ENCODE measurements at places on chromosomes 4 and X.

DNA sequence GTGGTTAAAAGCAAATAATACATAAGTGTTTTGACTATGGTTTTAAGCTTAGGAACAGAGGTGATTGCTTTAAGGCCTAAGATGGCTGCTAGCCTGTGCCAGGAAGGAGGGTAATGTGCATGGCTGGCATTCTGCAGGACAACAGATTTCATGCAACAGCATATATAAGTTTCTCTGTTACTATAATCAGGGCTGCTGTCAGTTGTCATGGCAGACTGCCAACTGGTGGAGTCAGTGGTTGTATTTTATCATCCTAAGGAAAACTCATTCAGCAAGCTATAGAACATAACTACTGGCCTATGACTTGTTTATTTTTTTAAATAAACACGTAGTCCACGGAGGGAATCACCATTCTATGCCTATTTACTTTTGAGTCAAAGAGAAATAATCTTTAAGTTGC, 77.7 kb upstream of the DCAF8L1 start:
- DNase-seq = no peak

GRCh38 chrX:41100200-41100599, 15.0 kb downstream of the USP9X start:
- no peak for DNase-seq

- DNase-seq = peak; percentile 42
Measured at GRCh38 chr4:77092975-77093374, 17.2 kb upstream of the CCNI start.

- no peak for DNase-seq
Measured at GRCh38 chr4:138891631-138892031, 124.0 kb upstream of the NOCT start.

DNA sequence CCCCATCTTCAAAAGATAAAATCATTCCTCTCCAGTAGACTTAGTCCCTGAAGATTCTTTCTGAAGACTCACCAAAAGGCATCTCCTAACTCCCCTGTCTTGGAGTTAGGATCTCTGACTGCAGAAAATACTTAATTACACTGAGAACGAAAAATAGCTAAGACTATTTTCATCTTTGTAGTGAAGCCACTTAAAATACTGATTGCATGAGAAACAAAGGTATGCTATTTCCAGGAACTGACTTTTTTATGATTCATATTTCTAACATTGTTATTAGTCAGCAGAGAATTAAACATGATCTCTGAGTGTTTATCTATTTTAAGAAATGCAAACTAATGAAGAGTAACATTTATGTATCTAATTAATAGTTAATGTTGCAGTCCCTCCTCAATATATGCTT, 71.8 kb upstream of the NR3C2 start:
- DNase-seq = no peak

DNA sequence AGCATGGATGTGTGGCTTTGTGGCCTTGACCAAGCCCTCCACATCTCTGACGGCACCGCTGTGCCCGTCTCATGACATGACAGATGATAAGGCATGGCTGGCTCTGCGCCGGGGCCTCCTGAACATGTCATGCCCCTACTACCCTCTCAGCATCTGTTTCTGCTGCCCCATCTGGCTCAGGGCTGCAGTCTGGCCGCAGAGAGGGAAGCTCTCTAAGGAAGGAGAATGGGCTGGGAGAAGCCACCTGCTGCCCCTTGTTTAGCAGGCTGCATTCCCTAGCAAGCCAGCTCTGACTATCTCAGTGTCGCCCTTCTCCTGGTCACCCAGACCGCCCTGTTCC, 7.2 kb downstream of the ZNF185 start:
- DNase-seq = peak; percentile 2

GRCh38 chrX:133921764-133922389, 63.5 kb downstream of the GPC3 start:
- DNase-seq = peak; percentile 3

DNA sequence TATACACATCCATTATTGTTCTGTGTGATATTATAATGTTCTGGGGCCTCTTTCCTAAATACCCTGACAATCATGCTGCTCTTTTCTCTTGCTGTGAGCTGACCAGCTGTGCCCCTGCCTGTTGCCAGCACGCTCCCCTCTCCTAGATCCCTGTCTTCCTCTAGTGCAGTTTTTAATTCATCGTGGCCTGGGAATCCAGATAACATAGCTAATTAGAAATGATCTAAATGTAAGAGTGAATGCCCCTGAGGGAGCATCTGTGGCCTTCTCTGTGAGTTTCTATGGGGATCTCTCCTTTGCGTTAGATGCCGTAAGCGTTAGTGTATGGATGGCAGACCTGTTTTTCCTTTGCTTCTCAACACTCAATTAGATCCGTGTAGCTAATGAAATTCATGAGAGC, 434.3 kb downstream of the SPRY1 start:
- no peak for DNase-seq

GRCh38 chrX:153631907-153632594, 15.0 kb upstream of the DUSP9 start:
- no peak for DNase-seq

DNA sequence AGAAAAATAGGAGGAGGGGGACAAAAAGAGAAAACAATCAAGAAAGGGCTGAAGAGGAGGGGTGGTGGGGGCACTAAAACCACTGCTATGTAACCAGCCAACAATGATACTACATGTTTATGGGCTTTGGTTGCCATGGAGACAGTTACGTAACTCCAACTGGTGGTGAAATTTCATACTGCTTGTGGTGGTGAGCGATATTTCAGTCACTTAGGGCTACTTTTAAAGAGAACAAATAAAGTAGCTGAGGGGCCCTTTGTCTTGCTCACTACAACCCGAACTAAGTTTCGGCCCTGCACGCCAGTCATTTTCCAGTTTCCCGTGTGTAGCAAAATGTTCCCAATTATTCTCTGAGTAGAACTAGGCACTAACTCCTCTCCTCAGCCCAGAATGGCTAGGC, 275.2 kb upstream of the EDA2R start:
- DNase-seq = peak; percentile 1

DNA sequence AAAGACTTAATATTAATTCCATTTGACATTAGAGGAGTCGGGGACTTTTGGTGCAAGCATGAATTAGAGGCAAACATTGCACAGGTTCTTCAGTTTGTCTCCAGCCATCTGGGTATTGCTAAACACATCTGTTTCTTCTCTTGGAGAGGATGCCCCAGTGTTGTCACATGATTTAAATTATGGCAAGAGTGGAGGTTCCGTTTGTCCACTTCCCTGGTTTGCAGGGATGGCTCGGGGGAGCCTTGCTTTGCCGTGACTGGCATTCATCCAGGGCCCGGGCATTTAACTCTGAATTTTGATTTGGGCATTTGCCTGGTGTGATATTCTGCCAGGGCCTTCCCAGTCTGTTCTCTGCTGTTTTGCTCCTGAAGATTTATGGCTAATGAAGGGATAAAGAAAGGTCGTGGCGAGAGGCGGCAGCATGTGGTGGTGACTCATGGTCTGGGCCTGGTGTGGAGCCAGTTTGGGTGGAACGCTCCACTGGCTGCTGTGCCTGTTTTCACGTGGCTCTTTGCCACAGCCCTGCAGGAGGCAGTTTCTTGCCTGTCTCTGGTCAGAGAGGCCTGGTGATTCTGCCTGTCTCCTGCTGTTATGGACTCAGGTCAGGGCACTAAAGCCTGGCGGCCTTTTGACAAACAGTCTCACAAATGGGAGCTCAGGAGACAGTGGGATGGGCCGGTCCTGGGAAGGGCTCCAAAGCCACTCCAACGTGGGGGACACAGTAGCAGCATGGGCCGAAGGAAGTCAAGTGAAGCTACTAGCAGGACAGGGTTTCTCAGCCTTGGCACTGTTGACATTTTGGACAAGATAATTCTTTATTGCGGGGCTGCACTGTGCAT, 99.4 kb upstream of the PGRMC2 start:
- DNase-seq = peak; percentile 99

DNA sequence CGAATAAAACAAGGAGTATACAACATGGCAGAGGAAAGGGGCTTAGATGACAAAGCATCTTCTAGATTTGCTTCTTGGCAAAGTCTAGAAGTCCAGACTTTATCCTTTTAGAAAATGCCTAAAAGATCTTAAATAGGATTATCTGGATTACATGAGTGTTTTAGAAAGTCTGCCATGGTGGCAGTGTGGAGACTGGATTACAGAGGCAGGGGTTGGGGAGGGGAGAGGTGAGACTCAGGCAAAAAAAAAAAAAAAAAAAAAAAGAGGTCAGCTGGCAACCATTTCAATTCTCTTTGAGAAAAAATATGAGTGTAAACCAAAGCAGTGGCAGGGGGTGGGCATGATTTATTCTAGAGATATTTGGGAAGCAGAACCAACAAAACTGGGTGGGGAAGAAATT, 17.4 kb downstream of the ZNF827 start:
- DNase-seq = no peak

DNA sequence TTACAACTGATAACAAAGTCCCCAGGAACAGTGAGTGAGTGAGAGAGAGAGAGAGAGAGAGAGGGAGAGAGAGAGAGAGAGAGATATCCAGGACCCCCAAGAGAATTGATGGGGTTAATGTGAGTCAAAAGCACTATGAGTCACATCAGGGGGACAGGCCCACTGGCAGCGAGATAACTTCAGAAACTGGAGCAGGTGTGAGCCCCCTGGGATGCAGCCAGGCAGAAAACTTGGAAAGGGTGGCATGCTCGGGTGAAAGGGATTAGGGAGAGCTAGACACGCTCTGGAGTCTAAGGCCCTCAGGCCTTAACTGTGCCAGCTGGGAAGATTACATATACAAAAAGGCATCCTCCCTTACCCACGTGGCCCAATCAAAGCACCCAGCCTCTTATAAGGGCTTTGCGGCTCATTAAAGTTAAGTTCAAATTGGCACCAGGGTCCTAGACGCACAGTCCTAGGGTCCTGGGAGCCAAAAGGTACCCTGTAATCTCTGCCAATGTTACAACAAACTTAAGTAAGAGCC, 841 bp downstream of the ACOT9 start:
- peak; percentile 78 for DNase-seq

DNA sequence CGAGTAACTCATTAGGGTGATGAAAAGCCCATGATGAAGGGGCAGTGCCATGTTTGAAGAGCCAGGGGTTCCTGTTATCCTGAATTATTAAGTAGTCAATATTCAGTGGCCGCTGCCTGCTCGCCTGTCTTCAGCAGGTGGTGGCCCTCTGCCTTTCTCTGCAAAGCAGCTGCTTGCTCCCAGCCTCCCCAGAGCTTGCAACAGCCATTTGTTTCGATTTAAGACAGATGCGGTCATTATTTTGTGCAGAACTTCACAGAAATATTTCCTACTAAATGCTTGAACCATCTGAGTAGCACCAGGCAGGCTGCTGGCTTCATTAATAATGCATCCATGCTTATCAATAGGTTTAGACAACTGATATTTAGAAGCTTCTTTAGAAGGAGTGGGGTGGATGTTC, 104.3 kb upstream of the TTC29 start:
- peak; percentile 2 for DNase-seq

DNA sequence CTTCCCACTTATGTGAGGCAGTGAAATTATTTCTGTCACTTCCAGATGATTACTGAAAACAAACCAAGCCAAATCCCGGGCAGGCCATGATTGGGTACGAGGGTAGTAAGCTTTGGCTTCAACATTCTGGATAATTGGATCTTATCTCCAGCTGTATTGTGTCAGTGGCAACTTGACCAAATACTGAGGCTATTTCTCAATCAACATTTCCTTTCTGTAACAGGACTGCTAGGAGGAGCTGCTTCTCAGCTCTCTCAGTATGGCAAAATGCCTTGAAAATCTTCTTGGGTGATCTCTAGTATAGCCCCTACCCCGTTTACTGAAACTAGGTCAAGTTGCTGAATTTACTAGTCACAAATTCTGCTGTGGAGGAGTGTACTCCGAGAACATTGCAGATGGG, 169.3 kb upstream of the FRMPD4 start:
- DNase-seq = peak; percentile 37

DNA sequence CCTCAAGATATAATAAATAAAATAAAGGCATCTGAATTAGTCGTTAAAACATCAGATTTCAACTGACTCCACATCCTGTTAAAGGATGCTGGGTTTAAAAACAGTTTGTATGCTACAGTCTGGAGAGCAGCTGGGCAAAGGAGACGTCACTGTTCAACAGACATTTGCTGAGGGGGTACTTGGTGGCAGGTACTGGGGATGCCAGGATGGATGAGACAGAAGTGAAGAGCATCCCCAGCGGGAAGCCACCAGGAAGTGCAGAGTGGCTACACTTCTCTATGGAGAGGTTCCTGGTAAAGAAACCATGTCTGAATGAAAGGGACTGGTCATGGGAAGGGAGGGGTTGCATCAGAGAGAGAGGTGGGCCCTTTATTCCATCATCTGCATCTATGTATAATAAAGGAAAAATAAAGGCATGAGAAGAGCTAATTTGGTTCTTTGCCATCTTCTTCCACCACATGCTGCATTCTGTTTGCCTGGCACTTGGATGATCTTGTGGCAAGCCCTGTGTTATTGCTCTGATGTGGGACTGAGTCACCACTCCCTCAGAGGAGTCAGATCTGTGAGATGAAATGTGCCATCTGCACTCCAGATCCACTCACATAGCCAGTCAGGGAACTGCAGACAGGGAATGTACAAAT, 145.0 kb downstream of the SOWAHB start:
- DNase-seq = peak; percentile 98

DNA sequence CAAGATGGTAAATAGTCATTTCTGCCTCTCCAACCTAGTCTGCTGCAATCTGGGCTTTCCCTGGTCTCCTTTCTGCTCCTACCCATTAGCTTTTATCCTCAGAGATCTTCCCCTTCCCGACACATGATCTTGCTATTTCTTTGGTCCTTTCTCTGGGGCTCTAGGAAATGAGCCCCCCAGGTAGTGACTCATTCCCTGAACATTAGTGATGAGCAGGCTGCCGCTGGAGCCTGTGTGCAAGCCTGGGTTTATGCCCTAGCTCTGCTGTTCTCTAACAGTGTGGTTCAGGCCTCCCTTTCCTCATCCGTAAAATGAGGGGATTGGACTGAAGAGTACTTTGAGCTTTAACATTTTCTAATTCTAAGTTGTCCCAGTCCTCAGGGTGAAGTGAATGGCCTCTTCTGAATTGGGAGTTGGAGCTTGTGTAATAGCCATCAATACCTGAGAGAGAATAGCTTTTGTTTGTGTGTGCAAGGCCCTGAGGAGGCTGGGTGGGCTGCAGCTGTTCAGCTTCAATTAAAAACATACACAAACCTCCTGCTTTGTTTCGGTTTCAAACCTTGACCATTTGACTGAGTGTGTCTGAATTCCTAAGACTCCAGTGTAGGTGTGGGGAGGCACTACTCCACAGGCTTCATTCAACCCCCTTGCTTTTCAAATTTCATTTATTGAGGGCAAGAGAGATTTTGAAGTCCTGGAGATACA, 115.6 kb upstream of the SCML1 start:
- no peak for DNase-seq

DNA sequence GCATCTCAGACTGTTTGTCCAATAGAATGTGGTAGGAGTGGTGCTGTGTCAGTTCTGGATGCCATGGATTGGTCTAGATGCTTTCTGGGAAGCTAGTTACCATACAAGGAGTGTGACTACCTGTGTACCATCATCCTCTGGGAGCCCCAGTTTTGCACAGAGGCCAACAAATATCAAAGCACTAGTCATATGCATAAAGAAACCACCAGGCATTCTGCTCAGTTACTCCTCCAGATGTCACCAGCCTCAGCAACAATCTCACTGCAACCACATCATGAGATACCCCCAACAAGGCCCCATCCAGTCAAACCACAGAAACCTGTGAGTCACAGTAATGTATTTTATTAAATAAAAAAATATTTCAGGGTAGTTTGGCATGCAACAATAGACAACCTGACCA, 435.8 kb upstream of the CPEB2 start:
- DNase-seq = peak; percentile 4

Data from fibroblast of villous mesenchyme (primary cell).